Kidney (tissue), 22 donors: ENCODE measurements at places on chromosomes 3 and 15. TPM values are rescaled to one million over a fixed set of nuclear protein-coding genes. Genes with fewer than 3 reads are reported as not detected.

SLC51A gene
- polyA plus RNA-seq = 6.5 TPM

DNA sequence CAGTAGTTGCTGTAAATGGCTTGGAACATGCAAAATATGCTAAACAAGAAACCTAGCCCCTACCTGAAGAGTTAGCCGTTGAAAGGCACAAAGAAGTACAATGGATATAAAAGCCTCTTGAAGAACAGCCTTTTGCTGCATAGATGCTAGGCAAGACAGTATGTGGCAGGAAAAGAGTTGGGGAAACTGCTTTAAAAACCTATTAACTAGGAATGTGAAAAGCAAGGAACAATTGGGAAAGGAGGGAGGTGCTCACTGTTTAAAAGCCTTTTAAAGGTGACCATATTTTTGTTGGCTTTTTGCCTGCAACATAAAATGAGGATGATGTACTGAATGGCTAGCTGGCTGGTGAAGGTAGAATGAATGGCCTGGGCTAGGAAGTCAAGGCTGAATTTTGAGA is 24.5 kb upstream of the SOX2 start:
- DNase-seq = no peak

DNA sequence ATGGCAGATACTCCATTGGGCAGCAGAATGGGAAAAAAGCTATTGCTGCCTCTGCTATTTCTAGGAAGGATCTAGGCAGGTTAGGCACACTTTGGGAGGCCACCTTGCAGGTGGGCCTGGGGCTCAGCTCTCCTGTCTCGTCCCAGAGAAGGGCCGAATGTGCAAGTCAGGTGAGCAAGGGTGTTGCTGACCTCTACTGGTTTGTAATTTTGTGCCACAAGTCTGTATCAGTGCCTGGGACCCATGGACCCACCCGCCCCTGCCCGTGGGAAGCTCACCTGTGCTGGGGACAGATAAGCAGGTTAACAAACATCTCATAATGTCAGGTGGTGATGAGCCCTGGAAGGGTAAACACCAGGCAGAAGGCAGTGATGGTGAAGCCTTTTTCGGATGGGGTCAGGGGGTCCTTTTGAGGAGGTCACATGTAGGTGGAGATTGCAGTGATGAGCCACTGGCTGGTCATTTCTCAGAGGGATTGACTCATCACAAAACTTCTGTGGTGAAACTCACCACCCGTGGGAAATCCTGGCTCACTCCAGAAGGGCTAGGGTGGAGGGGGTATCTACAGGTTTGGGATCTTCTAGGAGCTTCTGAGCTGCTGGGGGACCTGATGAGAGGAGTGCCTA is 161.3 kb downstream of the KLF13 start:
- peak; percentile 63 for DNase-seq

- no peak for DNase-seq
Observed at GRCh38 chr3:197216169-197216860, 82.1 kb downstream of the DLG1 start.

NEIL1 gene
- polyA plus RNA-seq = 22.6 TPM

DNA sequence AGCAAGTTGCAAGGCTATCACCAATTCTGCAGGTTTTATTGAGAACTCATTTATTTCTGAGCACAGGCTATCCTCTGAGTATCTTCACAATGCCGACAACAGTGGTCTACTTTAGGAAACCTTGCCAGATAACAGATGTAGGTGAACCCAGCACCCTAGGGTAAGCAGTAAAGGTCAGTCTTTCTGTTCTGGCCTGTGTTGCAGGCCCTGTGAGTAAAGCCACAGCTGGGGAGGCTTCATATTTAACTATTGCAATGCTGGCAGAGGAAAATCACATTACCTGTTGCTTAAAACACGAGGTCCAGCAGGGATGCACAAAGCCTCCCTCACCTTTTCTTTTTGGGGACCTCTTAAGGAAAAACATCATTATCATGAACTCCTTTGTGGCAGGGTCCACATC is 55.5 kb downstream of the WHAMM start:
- no peak for DNase-seq

DNA sequence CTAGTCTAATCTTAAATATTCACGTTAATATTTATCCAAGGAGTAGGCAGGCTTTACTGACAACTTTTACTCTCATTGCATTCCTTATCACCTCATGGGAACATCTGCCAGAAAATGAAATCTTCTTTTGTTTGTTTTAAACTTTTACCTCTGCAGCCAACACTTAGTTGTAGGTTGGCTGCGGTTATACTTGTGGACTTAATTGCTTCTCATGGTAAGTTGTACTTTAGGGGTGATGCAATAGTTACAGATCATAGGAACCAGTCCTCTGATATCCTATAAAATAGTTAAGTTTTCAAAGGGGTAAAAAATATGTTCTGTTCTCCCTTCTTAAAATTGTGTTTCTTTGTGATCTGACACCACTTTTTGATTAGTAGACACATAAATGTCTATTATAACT is 321.9 kb downstream of the ZPLD1 start:
- no peak for DNase-seq

- DNase-seq = peak; percentile 51
Observed at GRCh38 chr15:98799461-98800390, 151.4 kb downstream of the IGF1R start.

- DNase-seq = no peak
Observed at GRCh38 chr3:154029926-154030325, 91.3 kb upstream of the ARHGEF26 start.

GRCh38 chr15:65060641-65061397 is 7.0 kb downstream of the RASL12 start:
- DNase-seq = no peak

TLR9 gene
- polyA plus RNA-seq = not detected

BNC1 gene
- polyA plus RNA-seq = not detected

DNA sequence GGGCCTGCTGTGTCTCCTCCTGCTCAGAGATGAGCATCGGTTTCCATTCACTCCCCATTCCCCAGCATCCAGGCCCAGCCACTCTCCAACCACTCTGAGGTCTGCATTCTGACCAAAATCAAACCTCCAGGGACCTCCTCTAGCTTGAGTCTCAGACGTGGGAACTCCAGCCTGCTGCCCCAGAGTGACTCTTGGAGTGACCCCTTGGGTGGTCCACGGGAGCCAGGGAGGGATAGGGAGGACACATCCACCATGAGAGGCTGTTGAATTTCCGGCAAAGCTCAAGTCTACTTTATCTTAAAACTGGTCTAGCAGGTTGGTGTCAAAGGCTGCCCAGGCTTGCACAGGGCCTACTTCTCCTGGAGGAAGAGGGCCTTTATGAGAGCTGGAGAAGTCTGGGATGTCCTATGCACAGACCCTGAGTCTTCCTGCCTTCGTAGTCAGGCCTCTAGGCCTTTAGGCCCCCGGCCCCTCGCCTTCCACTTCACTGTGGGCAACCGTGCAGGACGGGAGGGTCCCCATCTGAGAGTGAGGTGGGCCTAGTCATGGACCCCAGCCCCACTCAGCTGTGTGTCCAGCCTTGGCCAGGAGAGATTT is 8.9 kb downstream of the CISH start:
- no peak for DNase-seq

DNA sequence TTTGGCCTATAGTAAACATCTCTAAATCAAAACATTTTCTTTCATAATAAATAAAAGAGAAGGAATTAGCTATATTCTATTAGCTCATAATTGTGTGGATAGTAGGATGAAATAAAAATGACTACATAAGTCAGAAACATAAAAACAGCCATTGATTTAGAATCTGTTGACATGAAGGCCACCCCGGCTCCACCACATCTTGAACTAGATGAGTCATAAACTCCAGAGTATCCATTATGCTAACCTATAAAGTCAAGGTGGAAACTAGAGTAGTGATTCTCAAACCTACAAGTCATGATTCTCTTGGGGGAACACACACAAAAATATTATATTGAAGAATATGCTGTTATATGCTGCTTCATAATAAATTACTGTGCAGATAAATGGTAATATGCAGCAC is 831.0 kb downstream of the TUSC7 start:
- no peak for DNase-seq

- no peak for DNase-seq
Observed at GRCh38 chr3:189119950-189120349, 51.8 kb upstream of the TPRG1 start.

GRCh38 chr3:172159962-172160538 is 120.7 kb downstream of the FNDC3B start:
- DNase-seq = peak; percentile 67

IP6K2 gene
- 112 TPM for polyA plus RNA-seq

TRH gene
- polyA plus RNA-seq = not detected

IL5RA gene
- 0.22 TPM for polyA plus RNA-seq

MYD88 gene
- polyA plus RNA-seq = 20.8 TPM

CPN2 gene
- 15.8 TPM for polyA plus RNA-seq

- peak; percentile 97 for DNase-seq
Observed at GRCh38 chr15:77070495-77071304, at the start of gene TSPAN3. Gene TSPAN3, minus strand, starts transcription at chr15:77071109. Its CDS starts 155 bp downstream, at chr15:77070954.

GRCh38 chr3:139838269-139838957 is 96.6 kb upstream of the CLSTN2 start:
- no peak for DNase-seq

SPATA12 gene
- polyA plus RNA-seq = not detected

DNA sequence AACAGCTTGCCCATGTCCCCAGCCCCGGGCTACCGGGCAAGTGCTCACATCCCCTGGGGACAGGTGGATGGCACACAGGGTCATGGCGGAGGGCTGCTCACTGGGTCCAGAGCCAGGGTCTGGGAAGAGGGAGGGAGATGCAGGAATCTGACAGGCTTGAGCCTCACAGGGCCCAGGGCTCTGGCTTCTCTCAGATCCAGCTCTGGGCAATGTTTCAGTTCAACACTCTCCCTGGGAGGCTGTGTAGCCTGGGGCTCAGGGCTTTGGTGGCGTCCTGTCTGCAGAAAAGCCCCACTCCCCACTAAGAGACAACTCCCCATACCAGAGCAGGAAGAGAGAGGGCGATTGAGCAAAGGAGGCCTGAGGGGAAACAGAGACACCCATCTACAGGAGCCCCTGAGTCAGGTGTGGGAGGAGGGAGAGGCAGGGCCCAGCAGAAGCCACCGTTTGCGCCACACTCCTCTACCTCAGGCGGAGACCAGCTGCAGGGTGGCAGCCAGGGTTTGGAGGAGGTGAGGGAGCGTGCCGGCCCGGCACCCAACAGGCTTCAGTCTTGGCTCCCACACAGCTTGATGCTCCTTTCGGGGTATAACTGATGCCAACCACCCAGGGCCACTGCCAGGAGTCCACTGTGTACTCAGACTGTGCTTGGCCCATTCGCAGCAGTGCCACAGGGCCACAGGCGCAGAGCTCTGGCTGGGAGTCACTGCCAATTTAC is 16.8 kb upstream of the SRP14 start:
- no peak for DNase-seq

DNA sequence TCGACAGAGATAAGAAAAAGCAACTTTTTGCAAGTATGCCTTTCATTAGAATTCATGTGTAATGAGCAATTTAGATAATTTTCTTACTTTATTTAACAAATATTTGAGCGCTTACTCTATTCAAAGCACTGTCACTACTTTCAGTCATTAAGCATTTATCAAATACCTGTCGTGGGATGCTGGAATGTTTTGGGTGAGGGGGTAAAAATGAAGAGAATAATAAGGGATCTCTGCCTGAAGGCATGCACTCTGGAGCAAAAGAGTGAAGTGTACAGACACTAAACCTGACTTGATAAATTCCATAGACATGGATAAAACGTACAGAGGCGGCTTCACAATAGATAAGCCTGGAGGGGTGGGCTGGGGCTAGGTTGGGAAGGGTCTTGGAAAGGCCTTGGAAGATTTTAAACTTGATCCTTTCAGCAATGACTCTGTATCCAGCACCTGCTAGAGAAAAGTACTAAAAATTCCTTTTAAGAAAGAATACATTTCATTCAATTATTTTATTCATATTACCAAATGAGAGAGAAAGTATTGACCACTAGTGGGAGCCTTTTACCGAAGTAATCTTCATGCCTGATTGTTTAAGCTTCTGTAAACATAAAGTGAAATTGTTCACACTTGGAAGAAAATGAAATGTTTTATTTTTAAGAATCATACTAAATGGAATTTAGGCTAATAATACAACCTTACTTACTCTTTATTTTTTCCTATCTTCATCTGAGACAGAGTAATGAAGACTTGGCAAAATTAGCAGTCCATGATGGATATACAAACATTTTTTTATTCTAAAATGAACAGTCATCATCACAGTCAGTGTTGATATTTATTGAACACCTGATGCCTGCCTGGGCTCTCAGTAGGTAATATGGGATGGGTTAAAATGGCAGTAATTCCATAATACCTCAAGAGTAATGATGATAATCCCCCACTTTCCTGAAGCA is 113.2 kb downstream of the PPP2R3A start:
- peak; percentile 24 for DNase-seq

- no peak for DNase-seq
Observed at GRCh38 chr15:92068121-92068520, 214.6 kb downstream of the SLCO3A1 start.
